ENCODE measurements at places on chromosomes 2 and 18.

DNA sequence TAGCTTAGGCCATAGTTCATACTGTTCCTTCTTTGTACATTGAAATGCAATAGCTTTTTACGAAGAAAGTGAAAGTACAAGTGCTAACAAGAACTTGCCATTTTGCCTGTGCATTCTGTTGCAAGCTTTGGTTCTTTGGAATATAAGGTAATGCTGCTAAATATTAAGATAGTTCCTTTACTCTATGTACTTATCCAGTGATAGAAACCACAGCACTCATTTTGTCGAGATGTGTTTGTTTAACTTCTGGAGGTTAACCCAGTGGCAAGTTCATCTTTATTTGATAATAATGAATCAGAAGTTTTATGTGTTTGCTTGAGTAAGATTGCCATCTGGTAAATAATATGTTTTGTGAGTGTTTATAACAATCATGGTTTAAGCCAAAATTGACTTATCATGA is 373.1 kb upstream of the FANCL start:
- no peak for DNase-seq

GRCh38 chr2:238688193-238689153 is 159.4 kb upstream of the TWIST2 start:
- no peak for DNase-seq

GRCh38 chr18:38174594-38174993 is 609.0 kb upstream of the CELF4 start:
- no peak for DNase-seq

DNA sequence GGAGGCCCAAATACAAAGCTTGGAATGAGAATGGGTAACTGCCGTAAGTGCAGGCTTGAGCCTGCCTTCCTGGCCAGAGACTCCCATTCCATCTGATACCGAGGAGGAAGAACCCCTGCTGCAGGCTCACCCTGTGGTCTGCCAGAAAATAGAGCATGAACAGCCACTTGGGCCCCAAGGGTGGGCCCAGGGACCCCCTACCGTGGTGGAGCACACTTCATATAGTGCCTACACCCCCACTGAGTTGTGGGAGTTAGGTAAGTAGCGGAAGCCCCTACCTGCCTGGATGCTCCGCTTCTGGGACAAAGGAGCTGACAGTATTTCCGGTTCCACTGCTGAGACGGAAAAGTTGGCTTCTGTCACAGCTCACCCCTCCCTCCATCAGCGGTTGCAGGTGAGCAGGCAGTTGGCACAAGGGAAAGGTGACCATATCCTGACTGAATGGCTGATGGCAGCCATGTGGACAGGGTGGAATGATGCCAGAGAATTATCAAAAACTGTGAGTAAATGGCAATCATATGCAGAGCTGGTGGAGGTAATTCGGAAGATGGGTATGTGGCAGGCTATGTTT is 11.5 kb upstream of the C2orf42 start:
- no peak for DNase-seq

DNA sequence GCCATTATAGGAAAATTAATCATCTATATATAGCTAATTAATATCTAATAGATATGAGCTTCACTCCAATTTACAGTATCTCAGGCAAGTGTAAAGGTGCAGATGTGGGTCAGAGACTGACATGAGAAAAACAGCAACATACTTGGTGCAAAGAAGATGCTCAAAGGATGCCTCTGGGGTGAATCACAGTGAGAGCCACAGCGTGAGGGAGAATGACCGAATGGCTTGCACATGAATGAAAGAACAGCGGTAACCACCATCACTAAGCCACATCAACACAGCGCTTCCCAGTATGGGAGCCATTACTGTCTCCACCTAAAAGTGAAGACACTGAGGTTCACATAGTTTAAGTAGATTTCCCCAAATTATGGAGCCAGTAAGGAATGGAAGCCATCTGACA is 423.4 kb upstream of the ID2 start:
- DNase-seq = no peak

- no peak for DNase-seq
Measured at GRCh38 chr2:196099916-196100315, 31.3 kb upstream of the DNAH7 start.
